Neuronal stem cell (in vitro differentiated cells): ENCODE measurements at places on chromosomes 3 and 15.

- DNase-seq = no peak
These were observed 10.2 kb upstream of the TIPARP start for GRCh38 chr3:156664011-156664830.

DNA sequence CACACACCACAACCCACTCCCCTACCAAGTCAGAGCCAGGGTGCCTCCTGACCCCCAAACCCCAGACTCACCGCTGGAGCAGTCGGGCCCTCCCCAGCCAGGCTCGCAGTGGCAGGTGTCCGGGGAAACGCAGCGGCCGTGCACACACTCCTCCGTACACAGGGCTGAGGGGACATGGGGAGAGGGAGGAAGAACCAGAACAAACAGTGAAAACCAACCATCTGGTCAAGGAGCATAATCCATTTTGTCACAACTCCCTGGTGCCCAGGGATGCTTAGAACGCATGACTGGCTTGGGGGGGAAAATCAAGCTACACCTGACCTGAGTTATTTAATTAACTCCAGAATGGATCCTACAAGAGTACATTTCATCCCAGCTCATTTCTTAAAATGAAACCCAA lies 159.2 kb downstream of the MEGF11 start:
- DNase-seq = no peak

GRCh38 chr3:161221806-161222600 lies 892 bp downstream of the NMD3 start:
- DNase-seq = no peak

DNA sequence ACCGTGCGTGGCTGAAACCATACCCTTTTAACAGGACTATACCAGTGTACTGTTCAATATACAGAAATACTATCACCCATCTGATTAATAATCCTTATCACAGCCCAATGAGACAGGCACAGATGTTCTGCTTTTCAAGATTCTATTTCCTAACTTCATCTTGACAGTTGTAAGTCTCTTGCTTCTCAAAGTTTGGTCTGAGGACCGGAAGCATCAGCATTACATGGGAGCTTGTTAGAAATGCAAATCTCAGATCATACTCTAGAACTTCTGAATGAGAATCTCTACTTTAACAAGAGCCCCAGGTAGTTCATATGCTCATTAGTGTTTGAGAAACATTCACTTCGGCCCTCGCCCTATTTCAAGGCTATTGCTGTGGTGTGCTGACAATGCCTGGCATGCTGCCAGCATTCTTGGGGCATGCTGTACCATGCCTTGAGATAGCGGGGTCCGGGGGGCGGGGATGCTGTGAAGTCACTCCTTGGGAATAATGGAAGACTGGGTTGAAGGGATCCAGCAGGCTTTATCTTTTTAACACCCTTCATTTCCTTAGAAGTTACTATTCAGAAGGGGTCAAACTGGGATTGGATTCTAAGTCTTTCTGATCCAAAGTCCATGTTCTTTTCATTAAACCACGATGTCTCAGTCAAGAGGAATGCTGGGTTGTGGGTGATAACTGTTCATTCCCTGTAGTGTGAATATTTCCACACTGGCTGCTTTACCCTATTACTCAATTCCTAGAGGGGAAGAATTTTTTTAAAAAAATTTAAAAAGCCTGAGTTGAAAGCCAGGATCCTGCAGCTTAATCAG lies 194.7 kb downstream of the LPP start:
- DNase-seq = no peak

DNA sequence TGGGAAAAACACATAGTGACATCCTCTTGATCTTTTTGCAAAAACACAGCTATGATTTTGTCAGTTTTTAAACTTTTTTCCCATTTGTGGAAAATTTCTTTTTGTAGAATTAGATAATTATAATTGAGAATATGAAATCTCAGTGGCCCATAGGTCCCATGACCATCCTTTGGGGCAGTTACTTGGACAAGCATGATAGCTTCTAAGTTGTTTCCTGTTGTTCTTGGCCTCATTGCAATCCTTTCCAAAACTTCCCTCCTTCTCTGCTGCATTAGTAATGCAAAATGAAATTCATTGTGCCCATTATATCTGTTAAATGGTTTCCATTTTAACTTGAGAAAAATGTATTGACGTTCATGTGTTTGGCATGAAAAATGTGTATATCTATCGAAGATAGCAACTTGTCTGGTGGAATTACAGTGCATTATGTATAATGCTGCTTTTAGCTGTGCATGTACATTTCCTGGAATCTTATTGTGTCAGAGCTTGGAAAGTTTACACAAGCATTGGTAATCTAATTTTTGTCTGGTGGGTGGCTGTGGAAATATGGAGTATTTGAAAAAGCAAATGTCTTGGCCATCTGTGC lies 70.0 kb downstream of the MDFIC2 start:
- no peak for DNase-seq

DNA sequence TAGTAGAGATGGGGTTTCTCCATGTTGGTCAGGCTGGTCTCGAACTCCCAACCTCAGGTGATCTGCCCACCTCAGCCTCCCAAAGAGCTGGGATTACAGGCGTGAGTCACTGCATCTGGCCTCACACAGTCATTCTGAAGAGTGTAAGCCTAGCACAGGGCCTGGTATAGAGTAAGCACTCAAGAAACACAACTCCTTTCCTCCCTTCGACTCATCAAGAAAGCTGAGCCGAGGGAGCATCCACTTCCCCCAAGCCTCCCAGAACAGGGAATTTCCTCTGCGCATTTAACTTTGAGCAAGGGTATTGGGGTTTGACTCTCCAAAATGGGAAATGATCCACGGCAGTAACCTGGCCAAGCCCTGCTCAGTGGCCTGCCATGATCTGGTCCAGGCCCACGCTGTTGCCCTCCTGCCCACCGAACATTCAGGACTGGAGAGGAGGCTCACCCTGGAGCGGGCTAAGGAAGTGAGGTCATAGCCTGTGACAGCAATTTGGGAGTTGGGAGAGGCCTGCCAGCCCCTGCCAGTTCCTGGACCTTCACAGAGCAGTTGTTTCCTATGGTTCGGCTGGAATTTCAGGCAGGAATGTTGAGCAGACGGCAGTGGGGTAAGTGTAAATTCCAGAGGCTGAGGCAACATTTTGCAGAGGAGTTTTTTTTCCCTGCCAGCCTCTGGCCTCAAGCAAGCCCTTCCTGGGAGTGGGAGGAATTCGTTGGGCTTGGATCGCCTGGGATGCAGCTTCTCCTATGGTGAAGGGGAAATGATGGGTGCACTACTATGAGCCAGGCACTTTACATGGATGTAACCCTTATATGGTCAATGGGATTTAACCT lies 21.2 kb upstream of the SMAD3 start:
- DNase-seq = no peak

- no peak for DNase-seq
These were observed 129.5 kb downstream of the TFDP2 start for GRCh38 chr3:142019794-142020320.

DNA sequence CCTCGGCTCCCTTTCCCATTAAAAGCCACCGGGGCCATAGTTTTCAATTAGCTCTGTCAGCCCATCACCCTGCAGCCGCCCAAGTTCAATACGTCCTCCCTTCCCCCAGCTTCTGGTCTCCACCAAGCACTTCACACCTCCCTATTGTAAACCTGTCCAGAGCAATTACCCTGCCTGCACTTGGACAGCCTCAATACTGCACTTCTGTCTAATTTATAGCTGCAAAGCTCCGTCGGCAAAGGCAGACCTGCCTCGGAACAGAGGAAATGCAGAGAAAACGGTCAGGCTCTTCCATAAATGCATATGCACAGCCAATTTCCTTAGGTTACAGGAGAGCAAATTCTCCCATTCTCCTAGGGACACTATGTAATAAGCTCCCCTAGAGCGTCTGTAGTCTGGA lies 21.9 kb downstream of the LRIG1 start:
- no peak for DNase-seq

DNA sequence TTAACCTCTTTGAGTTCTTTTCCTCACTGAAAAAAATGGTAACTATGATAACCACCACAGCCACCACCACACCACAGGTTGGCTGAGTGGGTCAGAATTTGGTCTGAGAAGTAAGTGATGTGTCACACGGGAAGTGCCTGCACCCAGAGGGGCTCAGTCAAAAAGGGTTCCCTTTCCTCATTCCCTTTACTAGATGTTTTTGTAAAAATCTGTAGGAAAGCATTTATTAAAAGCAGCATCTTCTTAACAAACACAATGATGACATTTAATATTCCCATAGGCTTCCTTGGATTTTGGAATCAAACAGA lies 23.2 kb downstream of the CFAP92 start:
- no peak for DNase-seq

DNA sequence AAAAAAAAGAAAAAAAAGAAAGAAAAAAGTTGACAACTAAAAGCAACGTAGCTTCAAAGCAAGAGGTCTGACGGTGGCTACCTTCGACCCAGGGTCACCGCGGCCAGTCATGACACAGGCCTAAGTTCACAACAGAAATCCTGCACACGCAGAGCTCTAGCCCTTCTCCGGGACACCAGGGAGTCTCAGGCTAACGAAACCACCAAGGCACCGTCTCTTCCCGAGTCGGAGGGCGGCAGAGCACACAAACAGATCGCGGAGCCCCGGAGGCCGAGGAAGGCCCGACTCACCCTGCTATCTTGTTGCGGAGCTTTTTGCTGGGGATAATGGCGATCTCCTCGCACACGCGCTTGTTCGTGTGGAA lies 584 bp downstream of the RPS17 start:
- no peak for DNase-seq

DNA sequence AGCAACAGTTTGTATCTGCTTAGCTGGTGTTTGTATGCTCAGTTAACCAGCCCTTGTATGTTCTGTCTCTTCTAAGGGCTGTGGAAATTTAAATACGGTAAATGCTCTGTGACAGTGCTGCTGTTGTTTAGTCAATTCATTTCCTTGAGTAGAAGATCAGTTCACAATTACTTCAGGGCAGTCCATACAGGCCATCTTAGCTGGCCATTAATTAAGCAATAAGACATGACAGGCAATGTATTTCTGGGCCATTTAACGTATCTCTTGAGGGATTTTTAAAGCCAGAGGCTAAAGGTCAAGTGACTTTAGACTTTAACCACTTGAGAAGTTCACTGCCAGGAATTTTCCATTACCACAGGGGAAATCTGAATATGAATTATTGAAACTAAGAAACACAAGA lies 351.8 kb downstream of the ZIC1 start:
- DNase-seq = no peak

GRCh38 chr3:124557433-124558232 lies 172.6 kb upstream of the UMPS start:
- DNase-seq = no peak

DNA sequence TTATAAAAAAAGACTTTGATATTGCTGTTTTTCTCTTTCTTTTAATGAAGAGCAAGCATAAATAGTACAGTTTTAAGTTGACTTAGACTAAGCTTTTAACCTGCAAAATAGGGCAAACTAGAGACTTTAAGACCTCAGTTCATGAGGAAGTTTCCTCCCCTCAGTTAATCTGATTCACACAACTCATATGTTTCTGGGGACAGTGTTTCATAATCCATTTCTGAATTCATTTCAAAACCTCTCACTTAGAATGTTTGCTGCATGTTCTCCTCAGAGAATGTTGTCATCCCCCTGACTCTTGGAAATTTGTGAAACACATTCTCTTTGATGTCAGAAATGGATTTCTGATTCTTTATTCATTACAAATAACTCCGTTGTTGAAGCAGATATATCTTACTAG lies 79.3 kb upstream of the SKOR1 start:
- no peak for DNase-seq

GRCh38 chr3:73801444-73801843 lies 176.7 kb upstream of the PDZRN3 start:
- DNase-seq = no peak

DNA sequence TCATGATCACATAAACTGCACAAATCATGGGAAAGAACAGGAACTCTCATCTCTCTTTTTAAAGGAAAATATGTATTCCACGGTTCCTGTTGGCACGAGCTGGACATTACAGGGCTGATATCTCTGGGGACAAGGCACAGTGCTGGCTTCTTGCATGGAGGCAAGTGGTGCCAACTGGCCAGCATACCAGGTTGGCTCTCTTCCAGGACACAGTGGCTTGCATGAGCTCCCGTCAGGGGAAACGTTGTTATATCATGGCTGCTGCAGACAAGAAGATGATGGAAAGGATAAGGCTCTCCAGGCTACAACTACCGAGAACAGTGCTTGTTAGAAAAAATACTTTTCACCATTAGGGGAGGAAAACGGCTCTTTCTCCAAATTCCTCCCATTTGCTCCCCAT lies 283.9 kb downstream of the RORA start:
- DNase-seq = no peak

- peak; percentile 20 for DNase-seq
These were observed at the start of gene GLDN for GRCh38 chr15:51341366-51342226. TSS of gene GLDN (plus strand) at chr15:51341655. CDS start at chr15:51341685, 30 bp downstream.

GRCh38 chr15:91116113-91117067 lies 16.3 kb downstream of the SV2B start:
- no peak for DNase-seq

DNA sequence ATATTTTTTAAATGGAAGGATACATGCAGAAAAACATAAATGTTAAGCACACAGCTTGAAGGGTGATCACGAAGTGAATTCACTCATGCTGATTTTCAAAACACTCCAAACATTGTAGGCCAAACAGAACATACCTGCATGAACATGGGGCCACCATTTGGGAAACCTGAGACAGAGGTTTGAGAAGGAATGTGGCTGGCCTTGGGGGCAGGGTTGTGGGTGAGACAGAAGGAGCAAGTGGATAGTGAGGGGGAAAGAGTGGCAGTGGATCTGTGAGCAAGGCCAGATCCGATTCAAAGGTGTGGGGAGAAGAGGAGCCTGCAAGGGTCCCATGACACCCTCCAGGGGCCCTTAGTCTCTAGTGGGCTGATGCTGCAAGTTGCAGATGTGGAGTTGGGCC lies 94.9 kb downstream of the HMG20A start:
- no peak for DNase-seq

- DNase-seq = no peak
These were observed 218.6 kb downstream of the PDCD6IP start for GRCh38 chr3:34016925-34017587.

DNA sequence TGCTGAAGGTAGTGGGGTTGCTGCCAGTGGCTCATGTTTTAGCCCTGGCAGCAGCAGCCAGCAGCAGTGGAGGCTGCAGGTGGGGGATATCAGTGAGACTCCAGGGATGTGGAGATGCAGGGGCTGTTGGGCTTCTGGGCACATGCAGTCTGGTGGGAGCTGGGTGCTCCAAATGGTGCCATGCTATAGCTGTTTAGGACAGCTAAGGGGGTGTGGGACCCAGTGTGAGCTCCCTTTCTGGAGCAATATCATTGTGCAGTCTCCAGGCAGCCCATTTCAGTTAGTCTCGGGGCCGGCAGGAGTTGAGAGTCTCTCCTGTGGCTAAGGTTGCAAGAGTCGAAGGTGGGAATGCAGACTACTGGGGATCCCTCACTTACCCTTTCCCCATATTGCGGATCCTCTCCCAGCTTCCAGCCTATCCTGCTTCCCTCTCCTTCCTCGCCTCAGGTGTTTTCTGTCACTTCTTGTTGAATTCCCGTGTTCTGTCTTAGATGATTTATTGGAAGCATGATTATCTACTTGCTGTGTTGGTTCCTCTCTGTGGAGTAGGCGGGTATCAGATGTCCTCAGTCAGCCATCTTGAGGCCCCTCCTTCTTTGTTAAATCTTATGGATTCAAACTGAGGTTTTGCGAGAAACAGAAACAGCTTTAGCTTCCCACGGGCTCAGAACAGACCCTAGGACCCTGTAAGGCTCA lies 112.0 kb downstream of the FAM43A start:
- no peak for DNase-seq
